ENCODE measurements at places on chromosomes 4 and X.

GRCh38 chr4:95061220-95061619 lies 303.5 kb downstream of the BMPR1B start:
- DNase-seq, result no peak

DNA sequence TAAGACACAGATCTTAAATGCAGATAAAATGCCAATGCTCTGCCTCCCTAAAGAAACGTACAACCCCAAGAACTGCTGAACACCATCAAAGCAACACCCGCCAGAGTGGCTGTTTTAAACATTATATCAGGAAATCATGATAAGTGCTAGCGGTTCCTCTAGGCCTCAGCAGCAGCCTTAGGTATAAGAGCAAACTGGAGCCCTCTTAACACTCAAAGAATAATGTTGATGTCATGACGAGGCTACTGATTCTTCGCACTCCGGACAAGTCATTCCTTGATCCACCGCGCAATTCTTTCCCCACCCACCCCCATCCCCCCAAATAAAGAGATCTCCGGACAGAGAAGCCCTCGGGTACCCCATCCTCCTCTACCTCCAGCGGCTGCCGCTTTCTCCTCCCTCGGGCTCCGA lies 507 bp downstream of the LIN54 start:
- DNase-seq, result no peak

GRCh38 chr4:4480685-4481398 lies 61.0 kb downstream of the STX18 start:
- no peak for DNase-seq

DNA sequence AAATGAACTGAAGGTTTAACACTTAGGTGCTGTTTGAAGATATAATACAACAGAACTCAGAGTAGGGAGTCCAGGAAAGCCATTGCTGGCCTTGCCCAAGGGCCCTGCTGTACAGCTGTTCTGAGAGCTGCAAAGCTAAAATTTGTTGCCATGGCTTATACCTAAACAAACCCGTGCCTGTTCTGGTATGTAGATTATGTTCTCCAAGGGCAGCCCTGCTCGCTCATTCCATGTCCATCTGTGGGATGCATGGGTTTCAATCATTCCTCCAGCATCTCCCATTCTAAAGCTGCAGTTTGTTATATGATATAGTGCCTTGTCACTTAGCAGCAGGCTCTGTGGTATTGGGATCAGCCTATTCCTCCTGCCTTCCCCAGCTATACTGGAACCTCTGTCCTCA lies 80.8 kb upstream of the BMPR1B start:
- DNase-seq, result no peak

GRCh38 chr4:168408620-168409019 lies 71.7 kb downstream of the DDX60L start:
- no peak for DNase-seq

DNA sequence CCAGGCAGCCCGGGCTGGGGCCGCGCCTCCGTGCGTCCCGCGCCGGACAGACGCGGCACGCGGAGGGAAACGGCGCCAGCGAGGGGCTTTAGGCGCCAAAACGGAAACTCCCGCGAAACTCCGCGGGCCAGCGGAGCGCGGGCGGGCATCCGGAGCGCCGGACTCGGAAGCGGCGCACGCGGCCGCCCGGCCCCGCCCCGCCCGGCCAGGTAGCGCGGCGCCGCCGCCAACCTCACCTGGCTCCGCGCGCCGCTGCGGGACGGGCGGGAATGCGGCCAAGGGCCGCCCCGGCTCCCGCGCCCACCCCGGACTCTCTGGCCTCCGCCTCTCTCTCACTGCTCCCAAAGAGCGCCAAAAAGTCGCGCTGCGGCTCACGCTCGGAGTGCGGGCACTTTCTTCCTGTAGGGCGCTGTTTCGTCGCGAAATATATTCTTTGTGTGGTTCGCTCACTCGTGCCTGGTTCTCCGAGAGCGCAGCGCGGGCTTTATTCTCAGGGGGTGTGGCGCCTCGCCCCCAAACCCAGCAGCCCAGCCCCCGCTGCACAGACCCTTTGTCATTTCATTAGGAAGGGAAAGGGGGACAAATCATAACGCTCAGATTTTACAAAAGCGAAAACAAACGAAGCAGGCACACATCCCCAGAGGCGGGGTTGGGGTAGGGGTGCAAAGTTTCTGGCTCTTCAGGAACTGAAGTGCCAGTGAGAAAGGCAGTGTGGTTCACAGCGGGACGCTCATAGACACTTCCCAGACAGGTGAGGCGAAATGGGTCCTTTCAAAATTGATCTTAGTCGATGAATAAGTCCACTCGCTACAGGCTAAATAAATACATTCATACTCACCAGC lies 961 bp upstream of the MBNL3 start:
- no peak for DNase-seq

DNA sequence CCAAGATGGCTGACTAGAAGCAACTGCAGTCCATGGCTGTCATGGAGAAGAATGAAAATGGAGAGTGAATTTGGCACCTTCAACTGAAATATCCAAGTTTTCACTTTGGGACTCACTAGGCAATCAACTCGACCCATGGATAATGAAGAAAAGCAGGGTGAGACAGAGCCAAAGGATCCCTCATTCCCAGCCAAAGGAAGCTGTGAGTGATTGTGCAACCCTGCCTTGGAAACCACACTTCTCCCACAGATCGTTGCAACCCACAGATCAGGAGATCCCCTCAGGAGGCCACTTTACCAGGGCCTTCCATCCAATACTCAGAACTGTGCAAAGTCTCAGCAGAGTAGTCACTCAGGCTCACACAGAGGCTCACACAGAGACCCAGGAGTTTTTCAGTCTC lies 4.5 kb downstream of the CFAP299 start:
- no peak for DNase-seq

DNA sequence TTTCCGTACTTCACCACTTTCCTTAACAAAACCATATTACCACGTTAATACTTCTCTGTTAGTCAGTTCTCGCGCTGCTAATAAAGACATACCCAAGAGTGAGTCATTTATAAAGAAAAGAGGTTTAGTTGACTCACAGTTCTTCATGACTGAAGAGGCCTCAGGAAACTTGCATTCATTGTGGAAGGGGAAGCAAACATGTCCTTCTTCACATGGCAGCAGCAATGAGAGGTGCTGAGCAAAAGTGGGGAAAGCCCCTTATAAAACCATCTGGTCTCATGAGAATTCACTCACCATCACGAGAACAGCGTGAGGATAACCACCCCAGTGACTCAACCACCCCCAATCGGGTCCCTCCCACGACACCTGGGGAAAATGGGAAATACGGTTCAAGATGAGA lies 289.8 kb upstream of the CLNK start:
- DNase-seq, result no peak

GRCh38 chrX:154436374-154436982 lies 476 bp upstream of the GDI1 start:
- DNase-seq, result peak; percentile 31

Data from activated CD4-positive, alpha-beta T cell treated with anti-CD3 and anti-CD28 coated beads for 1 hour (primary cell).